ENCODE measurements at places on chromosomes 4 and X. TPM values are rescaled to one million over a fixed set of nuclear protein-coding genes. Genes with fewer than 3 reads are reported as not detected.

Gene GLRA3
- not detected for total RNA-seq

Gene NDST4
- not detected for total RNA-seq

Gene GPR82
- total RNA-seq = not detected

Gene FAM9C
- not detected for total RNA-seq

Gene PAGE1
- not detected for total RNA-seq

Gene GAB1
- total RNA-seq = 0.65 TPM

Gene ANK2
- 2.6 TPM for total RNA-seq

Gene MAGEA8
- not detected for total RNA-seq

Gene CXCL1
- not detected for total RNA-seq

Gene SERPINA7
- total RNA-seq = not detected

Gene CLCN3
- 28.1 TPM for total RNA-seq

Gene VSIG1
- total RNA-seq = not detected

Gene C4orf36
- total RNA-seq = not detected

Gene LRPAP1
- 76.1 TPM for total RNA-seq

Gene HS6ST2
- 1.2 TPM for total RNA-seq

Gene DBET
- total RNA-seq = not detected

Gene MAGEB6B
- not detected for total RNA-seq

Gene GUCY1B1
- 0.66 TPM for total RNA-seq

DNA sequence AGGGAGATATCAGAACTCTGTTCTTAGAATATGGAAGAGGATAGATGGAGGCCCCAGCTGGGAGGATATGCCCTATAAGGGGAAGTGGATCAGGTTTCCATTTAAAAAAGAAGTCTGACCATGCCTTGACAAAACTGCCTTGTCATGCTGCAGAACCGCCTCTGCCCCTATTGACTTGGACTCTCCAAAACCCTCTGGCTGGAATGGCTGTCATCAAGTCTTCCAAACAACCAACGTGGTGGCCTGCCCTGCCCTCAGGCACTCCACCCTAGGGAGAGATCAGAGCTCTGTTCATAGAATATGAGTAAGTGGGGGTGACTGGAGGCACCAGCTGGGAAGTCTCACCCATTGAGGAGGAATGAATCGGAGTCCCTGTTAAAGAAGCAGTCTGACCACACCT lies 114.9 kb downstream of the VSIG4 start:
- DNase-seq = no peak
- peak overlapping the region; percentile 39 for H3K4me3 ChIP-seq
- no peaks in the 10 kb centered on the region for H3K27me3 ChIP-seq
- peaks cover 23% of the 10 kb centered on the region for H3K36me3 ChIP-seq
- peaks cover 47% of the 10 kb centered on the region for H3K4me1 ChIP-seq

- H3K4me3 ChIP-seq = no peak overlapping the region
- no peaks in the 10 kb centered on the region for H3K4me1 ChIP-seq
- DNase-seq = no peak
- peaks cover 4% of the 10 kb centered on the region for H3K36me3 ChIP-seq
- H3K27me3 ChIP-seq = no peaks in the 10 kb centered on the region
These were observed 15.1 kb downstream of the S100G start for GRCh38 chrX:16665089-16665488.

- H3K27ac ChIP-seq = peak overlapping the region; percentile 32
- peaks cover 5% of the 10 kb centered on the region for H3K36me3 ChIP-seq
- H3K4me3 ChIP-seq = no peak overlapping the region
- peaks cover 27% of the 10 kb centered on the region for H3K4me1 ChIP-seq
- no peak for DNase-seq
- no peaks in the 10 kb centered on the region for H3K27me3 ChIP-seq
These were observed 6.9 kb downstream of the CLCN3 start for GRCh38 chr4:169627307-169627706.

- no peaks in the 10 kb centered on the region for H3K36me3 ChIP-seq
- H3K27me3 ChIP-seq = no peaks in the 10 kb centered on the region
These were observed 352.6 kb upstream of the NWD2 start for GRCh38 chr4:36891971-36892370.

GRCh38 chr4:58209551-58209950 lies 1099.4 kb upstream of the IGFBP7 start:
- H3K4me3 ChIP-seq = no peak overlapping the region
- H3K27me3 ChIP-seq = no peaks in the 10 kb centered on the region
- H3K4me1 ChIP-seq = no peaks in the 10 kb centered on the region
- H3K27ac ChIP-seq = no peak overlapping the region
- DNase-seq = no peak

GRCh38 chr4:176579226-176579625 lies 213.5 kb downstream of the VEGFC start:
- H3K27me3 ChIP-seq = no peaks in the 10 kb centered on the region
- no peak overlapping the region for H3K4me3 ChIP-seq
- no peak overlapping the region for H3K27ac ChIP-seq

DNA sequence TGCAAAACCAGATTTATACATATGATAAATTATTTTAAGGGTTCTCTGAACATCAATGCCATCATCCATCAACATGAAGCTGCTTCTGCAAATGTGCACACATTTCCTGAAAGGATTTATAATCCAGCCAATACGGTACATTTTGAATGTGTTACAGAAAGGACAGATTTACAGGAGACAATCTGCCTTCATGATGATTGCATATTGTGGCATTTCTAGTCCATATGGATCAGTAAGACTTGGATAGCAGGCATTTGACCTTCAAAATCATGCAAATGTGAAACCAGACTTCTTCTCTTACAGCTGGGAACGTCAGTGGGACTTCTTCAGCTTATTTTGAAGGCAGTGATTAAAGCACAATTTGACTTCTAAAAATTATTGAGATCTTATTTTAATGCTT lies 217.3 kb upstream of the GK2 start:
- H3K27ac ChIP-seq = no peak overlapping the region
- peaks cover 1% of the 10 kb centered on the region for H3K4me1 ChIP-seq
- peaks cover 5% of the 10 kb centered on the region for H3K27me3 ChIP-seq
- no peak overlapping the region for H3K4me3 ChIP-seq
- no peak for DNase-seq

DNA sequence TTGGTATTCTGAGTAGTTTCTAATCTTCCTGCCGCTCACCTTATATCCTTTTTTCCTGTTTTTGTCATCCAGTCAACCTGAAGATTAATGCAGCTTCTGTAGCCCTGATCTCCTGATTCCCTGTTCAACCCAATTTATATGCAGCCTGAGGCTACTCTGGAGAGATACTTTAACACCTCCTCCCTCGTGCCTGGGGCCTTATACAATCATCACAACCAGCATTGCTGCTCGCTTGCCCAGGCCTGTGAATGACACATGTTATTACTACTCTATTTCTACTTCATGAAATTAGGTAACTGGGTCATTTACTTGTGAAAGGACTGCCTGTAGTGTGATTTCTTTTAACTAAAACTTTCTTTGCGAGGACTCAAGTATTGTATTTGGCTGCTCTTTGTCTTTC lies 33.7 kb upstream of the WDR17 start:
- DNase-seq = no peak
- H3K4me1 ChIP-seq = no peaks in the 10 kb centered on the region
- H3K36me3 ChIP-seq = no peaks in the 10 kb centered on the region
- H3K4me3 ChIP-seq = no peak overlapping the region

- peaks cover 63% of the 10 kb centered on the region for H3K36me3 ChIP-seq
- H3K27ac ChIP-seq = peak overlapping the region; percentile 99
- H3K4me1 ChIP-seq = peaks cover 43% of the 10 kb centered on the region
These were observed 771 bp upstream of the RBPJ start for GRCh38 chr4:26319949-26320537.

- peaks cover 14% of the 10 kb centered on the region for H3K4me1 ChIP-seq
- no peak overlapping the region for H3K27ac ChIP-seq
- peaks cover 55% of the 10 kb centered on the region for H3K36me3 ChIP-seq
- H3K27me3 ChIP-seq = no peaks in the 10 kb centered on the region
- H3K4me3 ChIP-seq = no peak overlapping the region
These were observed 14.6 kb downstream of the PHF8 start for GRCh38 chrX:54029529-54030143.

- H3K4me1 ChIP-seq = no peaks in the 10 kb centered on the region
- H3K4me3 ChIP-seq = no peak overlapping the region
- H3K36me3 ChIP-seq = no peaks in the 10 kb centered on the region
- no peak for DNase-seq
- H3K27ac ChIP-seq = no peak overlapping the region
These were observed 27.7 kb upstream of the SFRP2 start for GRCh38 chr4:153816542-153816941.

GRCh38 chr4:11590132-11590531 lies 161.4 kb upstream of the HS3ST1 start:
- no peak overlapping the region for H3K27ac ChIP-seq
- no peaks in the 10 kb centered on the region for H3K4me1 ChIP-seq
- no peaks in the 10 kb centered on the region for H3K36me3 ChIP-seq
- no peak overlapping the region for H3K4me3 ChIP-seq
- no peak for DNase-seq

GRCh38 chrX:155231163-155231562 lies 14.9 kb downstream of the VBP1 start:
- H3K4me3 ChIP-seq = no peak overlapping the region
- peaks cover 33% of the 10 kb centered on the region for H3K36me3 ChIP-seq
- no peaks in the 10 kb centered on the region for H3K27me3 ChIP-seq
- peak overlapping the region; percentile 79 for H3K27ac ChIP-seq
- peaks cover 10% of the 10 kb centered on the region for H3K4me1 ChIP-seq

DNA sequence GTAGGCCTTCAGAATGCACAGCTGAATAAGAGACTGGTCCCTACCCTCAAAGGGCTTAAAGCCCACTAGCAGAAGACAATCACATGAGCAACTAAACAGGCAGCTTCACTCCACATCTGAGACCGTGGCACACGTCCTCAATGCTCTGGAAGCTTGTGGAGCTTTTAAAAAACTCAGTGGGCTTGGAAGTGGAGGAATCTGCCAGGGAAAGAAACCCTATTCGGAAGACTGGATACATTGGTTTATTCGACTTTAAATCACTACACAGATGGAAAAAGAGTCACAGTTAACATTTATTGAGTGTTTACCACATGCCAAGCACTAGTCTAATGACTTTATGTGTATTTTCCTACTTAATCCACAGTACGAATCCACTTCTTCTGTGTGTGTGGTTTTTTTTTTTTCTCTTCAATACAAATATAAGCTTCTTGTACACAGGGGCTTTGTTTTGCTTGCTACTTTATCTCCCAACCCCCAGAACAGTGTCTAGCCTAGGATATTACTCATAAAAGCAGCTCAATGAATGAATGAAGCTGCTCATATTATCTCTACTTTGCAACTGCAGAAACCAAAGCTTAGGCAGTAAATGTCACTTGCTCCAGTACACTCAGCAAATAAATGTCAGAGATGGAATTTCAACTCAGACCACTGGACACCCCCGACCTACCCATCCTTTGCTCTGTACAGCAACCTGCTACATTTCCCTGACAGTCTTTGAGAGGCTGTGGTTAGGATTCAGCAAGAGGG lies 137.7 kb downstream of the LDB2 start:
- DNase-seq = no peak
- no peaks in the 10 kb centered on the region for H3K27me3 ChIP-seq
- no peaks in the 10 kb centered on the region for H3K4me1 ChIP-seq
- H3K36me3 ChIP-seq = no peaks in the 10 kb centered on the region
- H3K27ac ChIP-seq = no peak overlapping the region

GRCh38 chr4:168560184-168561180 lies 63.6 kb downstream of the PALLD start:
- no peaks in the 10 kb centered on the region for H3K36me3 ChIP-seq

DNA sequence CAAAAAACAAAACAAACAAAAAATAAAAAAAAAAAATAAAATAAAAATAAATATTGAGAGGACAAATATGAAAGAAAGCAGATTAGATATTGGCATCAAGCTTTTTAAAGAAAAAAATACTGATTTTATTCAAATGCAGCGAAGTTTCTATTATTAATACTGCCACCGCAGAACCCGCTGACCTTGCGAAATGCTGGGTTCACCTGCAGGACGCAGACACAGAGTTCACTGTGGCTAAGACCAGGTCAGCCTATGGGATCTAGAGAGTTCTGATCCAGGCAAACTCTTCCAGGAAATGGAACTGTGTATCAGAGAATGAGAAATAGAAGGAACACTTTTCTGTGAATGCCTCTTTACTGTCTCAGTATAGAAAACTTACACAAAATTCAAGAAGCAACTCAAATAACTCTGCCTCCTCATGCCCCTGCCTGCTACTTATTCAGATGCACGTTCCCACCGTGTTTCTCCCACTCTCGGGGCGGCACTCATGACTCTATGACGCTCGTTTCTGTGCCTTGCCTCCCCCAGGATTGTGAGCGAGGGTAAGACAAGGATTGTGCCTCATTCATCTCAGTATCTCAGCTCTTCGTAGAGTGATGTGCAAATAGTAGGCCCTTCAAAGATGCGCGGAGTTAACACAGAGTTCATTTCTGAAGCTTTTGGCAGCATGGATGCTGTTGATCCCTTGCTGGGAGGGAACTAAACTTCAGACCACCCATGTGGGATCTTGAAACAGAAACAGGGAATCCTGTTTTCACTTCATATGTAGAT lies 44.1 kb upstream of the TLR3 start:
- peaks cover 5% of the 10 kb centered on the region for H3K27me3 ChIP-seq
- no peaks in the 10 kb centered on the region for H3K4me1 ChIP-seq
- no peak for DNase-seq
- H3K36me3 ChIP-seq = no peaks in the 10 kb centered on the region
- no peak overlapping the region for H3K27ac ChIP-seq

GRCh38 chr4:168540086-168540485 lies 43.2 kb downstream of the PALLD start:
- H3K4me3 ChIP-seq = no peak overlapping the region
- H3K27me3 ChIP-seq = peaks cover 5% of the 10 kb centered on the region
- no peaks in the 10 kb centered on the region for H3K36me3 ChIP-seq
- H3K27ac ChIP-seq = no peak overlapping the region
- H3K4me1 ChIP-seq = peaks cover 2% of the 10 kb centered on the region
- DNase-seq = no peak

DNA sequence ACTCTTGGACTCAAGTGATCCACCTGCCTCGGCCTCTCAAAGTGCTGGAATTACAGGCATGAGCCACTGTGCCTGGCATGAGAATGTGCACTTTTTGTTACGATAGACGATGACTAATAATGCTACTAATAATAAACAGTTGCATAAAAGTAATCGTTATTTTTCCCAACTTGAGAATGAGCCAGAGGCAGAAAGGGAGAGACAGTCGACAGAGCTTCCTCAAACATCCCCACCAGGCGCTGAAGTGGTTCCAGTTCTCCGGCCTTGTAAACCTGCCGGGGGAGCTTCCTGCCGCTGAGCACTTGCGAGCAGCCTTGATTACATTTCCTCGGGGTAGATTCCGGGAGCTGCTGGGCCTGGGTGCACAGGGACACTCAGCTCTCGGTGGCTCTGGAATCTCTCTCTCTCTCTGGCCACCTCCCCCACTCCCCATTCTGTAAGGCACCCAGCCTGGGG lies 8.9 kb upstream of the HTRA3 start:
- no peak overlapping the region for H3K27ac ChIP-seq
- DNase-seq = no peak
- no peaks in the 10 kb centered on the region for H3K27me3 ChIP-seq
- no peaks in the 10 kb centered on the region for H3K36me3 ChIP-seq

- H3K4me3 ChIP-seq = no peak overlapping the region
- no peaks in the 10 kb centered on the region for H3K36me3 ChIP-seq
- H3K4me1 ChIP-seq = no peaks in the 10 kb centered on the region
- peak; percentile 63 for DNase-seq
- no peaks in the 10 kb centered on the region for H3K27me3 ChIP-seq
- H3K27ac ChIP-seq = no peak overlapping the region
These were observed 22.1 kb downstream of the DGKK start for GRCh38 chrX:50448565-50448964.

- H3K36me3 ChIP-seq = no peaks in the 10 kb centered on the region
- no peak for DNase-seq
- H3K27me3 ChIP-seq = no peaks in the 10 kb centered on the region
- H3K4me1 ChIP-seq = no peaks in the 10 kb centered on the region
- no peak overlapping the region for H3K4me3 ChIP-seq
These were observed 210.9 kb downstream of the SLIT2 start for GRCh38 chr4:20462426-20463175.
